ENCODE measurements at places on chromosomes 2 and 18.

GRCh38 chr2:22879009-22879863 lies 505.7 kb upstream of the KLHL29 start:
- no peak for DNase-seq

GRCh38 chr18:70289351-70290312 lies 787 bp downstream of the SOCS6 start:
- DNase-seq, result peak; percentile 31

DNA sequence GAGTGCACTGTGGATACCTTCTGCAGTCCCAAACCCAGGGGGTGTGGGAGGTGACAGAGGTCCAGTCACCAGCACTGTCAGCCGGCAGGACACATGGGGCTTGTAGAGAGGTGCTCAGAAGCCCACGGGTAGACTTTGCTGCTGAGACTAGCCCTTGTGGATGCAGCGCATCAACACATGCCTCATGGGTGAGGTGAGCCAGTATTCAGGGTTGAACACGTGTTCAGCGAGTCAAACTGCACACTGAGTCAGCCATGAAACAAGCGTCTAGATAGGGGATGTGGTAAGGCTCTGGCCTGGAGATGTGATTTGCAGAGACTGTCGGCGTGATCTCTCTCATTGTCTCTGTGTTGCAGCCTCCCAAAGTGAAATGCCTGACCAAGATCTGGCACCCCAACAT lies 35.8 kb upstream of the SCLY start:
- peak; percentile 93 for DNase-seq

GRCh38 chr2:100563407-100564247 lies 834 bp downstream of the PDCL3 start:
- DNase-seq, result no peak

GRCh38 chr2:130887643-130888042 lies 50.9 kb downstream of the ARHGEF4 start:
- no peak for DNase-seq

DNA sequence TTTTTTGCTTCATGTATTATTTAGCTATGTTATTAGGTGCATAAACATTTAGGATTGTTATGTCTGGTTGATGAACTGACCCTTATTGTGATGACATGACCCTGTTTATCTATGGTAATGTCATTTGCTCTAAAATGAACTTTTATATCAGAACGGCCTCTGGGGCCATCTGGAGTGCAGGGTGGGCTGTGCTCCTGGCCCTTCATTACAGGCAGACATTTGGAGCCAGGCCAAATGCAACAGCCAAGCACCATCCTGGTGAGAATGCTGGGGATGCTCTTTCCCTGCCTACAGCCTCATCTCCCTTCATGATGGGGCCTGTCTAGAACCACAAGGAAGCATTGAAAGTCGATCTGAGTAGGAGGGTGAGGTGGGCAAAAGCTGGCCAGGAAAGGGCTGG lies 38.0 kb downstream of the HJURP start:
- no peak for DNase-seq

- DNase-seq, result peak; percentile 13
Measured at GRCh38 chr18:73520229-73520628, 627.4 kb downstream of the FBXO15 start.

- no peak for DNase-seq
Measured at GRCh38 chr2:218755567-218756404, 26.2 kb upstream of the CYP27A1 start.

DNA sequence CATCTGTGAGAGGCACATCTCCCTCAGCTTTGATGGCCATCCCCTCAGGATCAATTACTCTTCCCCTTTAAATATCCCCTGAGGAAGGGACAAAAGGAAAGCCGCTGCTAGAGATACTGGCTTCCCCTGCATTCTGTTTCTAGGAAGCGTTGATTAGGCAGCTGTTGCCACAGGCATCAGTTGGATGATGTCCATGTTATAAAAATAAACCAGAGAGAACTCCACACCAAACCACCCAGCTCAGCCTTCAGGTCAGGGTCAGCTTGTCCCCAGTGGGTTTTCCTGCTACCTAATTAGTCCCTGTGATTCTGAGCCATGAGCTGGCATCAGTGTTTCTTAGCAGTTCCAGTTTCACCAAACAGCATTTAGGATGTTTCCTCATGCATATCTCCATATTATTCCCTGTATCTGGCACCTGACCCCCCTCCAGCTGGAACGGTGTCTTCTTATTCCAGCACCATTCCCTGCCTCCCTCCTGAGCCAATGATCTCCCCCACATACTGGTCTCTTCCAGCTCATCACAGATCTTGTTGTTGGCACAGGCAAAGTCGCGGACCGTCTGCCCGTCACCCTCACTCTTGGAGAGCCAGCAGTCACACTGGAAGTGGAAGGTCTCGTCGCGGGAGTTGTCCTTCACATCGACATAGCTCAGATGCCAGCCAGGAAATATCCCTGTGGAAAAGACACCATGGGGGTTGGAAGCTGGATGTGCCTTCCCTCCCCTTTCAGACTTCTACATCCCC lies 168.4 kb downstream of the LOXHD1 start:
- DNase-seq, result no peak

GRCh38 chr2:233217892-233218377 lies 33.5 kb upstream of the ATG16L1 start:
- no peak for DNase-seq

DNA sequence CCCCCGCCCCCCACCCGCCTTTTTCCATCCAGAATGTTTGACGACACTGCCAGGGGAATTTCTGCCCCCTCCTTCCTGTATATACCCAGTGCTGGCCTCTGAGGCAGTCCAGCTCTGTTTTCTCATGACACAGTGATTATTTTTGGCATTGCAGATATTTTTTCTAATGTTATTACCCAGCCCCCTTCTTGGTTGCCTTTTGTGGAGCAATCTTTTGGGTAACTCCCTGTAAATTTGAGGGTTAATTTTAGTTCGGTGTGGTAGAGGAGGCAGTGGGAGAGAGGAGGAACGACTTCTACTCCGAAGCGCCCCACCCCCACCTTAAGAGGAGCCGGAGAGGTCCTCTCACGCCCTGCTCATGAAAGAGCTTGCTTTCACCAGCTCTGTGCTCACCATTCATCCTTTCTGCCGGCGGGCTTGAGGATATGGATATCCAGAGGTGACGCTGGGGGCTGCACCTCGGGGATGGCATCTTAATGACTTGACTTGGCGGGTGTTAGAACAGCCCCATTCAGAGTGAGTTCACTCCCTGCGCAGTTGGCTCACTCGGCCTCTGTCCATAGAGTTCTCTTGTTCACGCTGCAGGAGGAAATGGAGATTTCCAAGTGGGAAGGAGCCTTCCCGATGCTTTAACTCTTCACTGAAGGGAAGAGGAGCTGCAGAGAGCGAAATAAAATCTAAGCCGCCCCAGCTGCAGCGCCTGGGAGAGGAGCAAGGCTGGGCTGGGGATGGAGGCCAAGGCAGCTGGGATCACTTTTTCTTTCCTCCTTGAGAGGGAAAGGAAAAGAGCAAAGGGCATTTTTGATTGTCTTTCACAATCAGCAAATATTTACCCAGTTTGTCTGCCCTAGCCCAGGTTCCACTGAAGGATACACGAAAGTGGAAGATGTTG lies 38.4 kb downstream of the EPAS1 start:
- peak; percentile 48 for DNase-seq

- peak; percentile 41 for DNase-seq
Measured at GRCh38 chr18:40553029-40553428, 1402.0 kb upstream of the PIK3C3 start.

DNA sequence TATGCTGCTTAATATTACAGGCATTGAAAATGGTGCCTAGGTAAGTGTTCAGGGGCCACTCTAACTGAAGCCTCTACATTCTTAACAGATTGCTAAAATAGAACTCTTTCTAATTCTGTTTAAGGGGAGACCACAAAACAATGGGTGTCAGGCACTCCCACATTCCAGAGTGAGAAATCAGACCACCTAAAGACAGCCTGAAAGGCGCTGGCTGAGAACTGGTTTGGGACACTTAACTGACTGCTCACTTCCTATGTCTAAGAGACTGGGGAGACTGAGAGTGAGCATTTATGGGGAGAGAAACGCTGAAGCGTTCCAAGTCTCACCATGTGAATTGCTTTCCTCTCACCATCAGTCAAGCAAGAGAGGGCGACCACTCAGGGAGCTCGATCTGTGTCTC lies 108.8 kb upstream of the ITGB6 start:
- DNase-seq, result peak; percentile 88

DNA sequence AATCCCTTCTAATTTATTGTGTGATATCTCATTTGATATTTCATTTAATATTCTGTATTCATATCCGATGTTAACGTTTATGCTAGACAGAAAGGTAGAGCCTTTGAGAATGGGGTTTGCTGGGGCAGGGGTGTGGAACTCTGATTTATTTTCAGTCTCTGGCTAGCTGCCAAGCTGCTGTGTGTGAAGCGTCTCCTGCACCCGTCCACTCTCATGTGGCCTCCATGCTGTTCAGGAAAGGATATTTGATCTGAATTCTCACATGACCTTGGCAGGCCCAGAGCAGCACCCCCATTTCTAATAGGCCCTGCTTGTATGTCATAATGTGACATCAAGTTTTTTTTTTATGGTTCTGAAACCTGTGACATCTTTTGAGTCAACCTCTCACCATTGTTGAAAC lies 1.6 kb downstream of the IL1R1 start:
- DNase-seq, result no peak

- no peak for DNase-seq
Measured at GRCh38 chr18:4551001-4551360, 95.9 kb upstream of the DLGAP1 start.

DNA sequence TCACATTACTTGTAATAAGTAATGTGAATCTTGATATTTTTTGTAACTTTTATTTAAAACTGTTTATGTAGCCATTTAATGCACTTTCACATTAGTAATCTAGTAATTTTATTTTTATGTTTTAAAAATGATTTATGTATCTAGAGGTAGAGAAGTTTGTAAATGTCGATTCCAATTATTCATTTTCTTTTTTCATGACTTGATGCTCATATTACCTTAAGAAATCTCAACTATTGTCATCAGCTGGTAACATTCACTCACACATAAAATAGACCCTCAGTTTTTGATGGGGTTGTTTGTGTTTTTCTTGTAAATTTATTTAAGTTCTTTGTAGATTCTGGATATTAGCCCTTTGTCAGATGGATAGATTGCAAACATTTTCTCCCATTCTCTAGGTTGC lies 351.7 kb upstream of the CDH7 start:
- DNase-seq, result no peak

DNA sequence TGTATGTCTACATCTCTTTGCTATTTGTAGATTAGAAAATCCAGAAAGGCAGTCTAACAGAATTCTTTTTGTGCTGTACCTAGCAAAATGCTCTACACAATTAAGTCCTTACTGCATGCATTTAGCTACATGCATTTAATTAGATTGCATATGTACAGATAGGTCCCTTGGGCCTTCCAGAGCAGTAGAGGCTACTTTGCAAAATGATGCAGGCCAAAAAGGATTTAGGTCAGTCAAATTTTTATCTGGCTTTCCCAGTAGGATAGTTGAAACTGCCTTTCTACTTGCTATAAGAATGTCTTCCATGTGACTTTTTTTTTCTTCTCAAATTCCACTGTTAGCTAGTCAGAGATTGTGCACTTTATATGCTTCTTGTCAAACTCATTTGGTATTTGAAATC lies 19.3 kb downstream of the GALNT13 start:
- no peak for DNase-seq

GRCh38 chr2:209351636-209352035 lies 72.2 kb upstream of the MAP2 start:
- DNase-seq, result no peak

- DNase-seq, result peak; percentile 66
Measured at GRCh38 chr2:192286093-192286701, 91.5 kb upstream of the TMEFF2 start.

DNA sequence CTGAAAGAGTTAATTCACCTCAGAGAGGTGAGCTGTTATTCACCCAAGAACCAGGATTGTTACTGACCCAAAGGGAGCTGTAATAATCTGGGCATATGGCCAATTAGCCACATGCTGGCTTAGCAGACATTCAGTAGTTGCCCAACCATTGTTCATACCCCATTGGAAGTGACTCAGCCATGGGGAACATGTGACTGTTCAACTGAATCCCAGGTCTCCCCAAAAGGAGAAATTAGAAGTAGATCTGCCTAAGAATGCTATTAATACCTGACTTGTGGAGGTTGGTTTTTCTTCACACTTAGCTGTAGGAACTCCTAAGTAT lies 272.6 kb upstream of the UBE2E3 start:
- DNase-seq, result peak; percentile 98

DNA sequence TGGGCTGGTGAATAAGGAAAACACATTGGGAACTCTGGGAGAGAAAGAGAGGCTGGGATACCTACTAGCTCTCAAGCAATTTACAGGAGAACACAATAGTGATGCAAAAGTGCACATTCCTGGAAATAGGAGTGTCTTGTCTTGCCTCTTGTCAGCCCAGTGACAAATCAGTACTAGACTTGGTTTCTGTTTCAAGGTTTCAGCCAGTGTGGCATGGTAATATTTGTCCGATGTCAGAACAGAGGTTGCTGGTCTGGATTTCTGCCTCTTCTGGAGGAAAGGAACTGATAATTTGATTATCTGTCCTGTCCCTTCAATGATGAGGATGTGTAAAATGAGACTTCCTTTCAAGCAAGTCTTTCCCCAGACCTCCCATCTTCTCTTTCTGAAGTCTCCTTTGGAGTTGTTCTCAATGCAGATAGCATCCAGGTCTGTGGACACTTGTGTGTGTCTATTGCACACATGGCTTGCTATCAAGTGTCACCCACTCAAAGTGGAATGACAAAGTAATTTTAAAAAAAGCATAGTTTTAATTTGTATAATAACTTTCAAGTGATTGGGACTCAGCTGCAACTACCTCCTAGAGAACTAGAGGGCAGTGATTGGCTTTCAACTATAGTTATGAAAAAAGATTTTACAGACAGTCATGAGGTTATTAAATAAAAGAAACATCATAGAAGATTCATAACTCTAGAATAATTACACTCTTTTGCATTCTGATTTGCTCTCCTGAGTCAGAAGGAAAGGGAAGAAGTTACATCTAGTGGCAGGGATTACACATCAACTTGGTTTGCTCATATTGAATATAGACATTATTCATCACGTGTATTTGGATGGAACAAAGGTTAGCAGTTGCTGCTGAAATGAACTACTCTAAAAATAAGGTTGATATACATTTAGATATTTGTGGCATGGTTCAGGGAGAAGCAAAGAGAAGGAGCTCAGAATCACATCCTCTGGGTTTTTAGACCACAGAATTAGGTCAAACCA lies 4.5 kb downstream of the GPR39 start:
- peak; percentile 42 for DNase-seq

DNA sequence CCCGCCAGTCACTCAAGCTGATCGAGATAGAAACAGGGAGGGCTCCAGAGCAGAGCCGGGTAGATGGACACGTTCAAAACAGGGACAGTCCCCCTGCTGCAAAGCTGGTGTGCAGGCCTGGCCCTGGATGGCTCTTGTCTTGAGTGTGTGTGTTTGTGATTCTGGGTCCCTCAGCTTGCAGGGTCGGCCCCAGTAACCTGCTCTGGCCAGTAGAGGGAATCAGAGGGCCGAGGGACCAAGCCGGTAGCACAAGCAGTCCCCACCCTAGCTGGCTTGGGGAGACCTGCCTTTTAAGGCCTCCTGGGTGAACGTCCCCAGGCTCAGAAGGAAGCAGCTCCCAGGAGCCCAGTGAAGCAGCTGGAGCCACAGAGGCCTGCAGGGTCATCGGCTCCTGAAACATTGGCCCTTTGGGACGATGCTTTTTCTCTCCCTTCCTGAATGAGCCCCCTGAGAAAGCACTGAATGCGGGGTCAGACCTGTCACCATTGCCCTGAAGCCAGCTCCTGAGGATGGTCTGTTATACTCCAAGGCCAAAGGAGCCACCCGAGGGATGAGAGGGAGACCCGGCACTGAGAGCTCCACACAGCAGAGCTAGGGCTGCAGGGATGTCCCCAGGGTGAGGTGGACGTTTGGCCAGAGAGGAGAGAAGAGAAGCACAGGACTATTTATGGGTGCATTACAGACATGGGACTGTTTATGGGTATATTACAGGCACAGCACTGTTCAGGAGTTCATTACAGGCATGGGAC lies 15.4 kb upstream of the MLPH start:
- DNase-seq, result peak; percentile 49
